ENCODE measurements at places on chromosomes 6 and 20. TPM values are rescaled to one million over a fixed set of nuclear protein-coding genes. Genes with fewer than 3 reads are reported as not detected.

NKX2-4 gene
- total RNA-seq: not detected

MAS1 gene
- total RNA-seq: not detected

GRCh38 chr6:90362318-90362717 lies 65.7 kb upstream of the BACH2 start:
- no peaks in the 10 kb centered on the region for H3K36me3 ChIP-seq
- DNase-seq: no peak
- H3K4me1 ChIP-seq: no peaks in the 10 kb centered on the region
- no peak overlapping the region for H3K4me3 ChIP-seq
- peaks cover 6% of the 10 kb centered on the region for H3K27me3 ChIP-seq
- H3K27ac ChIP-seq: no peak overlapping the region

DNA sequence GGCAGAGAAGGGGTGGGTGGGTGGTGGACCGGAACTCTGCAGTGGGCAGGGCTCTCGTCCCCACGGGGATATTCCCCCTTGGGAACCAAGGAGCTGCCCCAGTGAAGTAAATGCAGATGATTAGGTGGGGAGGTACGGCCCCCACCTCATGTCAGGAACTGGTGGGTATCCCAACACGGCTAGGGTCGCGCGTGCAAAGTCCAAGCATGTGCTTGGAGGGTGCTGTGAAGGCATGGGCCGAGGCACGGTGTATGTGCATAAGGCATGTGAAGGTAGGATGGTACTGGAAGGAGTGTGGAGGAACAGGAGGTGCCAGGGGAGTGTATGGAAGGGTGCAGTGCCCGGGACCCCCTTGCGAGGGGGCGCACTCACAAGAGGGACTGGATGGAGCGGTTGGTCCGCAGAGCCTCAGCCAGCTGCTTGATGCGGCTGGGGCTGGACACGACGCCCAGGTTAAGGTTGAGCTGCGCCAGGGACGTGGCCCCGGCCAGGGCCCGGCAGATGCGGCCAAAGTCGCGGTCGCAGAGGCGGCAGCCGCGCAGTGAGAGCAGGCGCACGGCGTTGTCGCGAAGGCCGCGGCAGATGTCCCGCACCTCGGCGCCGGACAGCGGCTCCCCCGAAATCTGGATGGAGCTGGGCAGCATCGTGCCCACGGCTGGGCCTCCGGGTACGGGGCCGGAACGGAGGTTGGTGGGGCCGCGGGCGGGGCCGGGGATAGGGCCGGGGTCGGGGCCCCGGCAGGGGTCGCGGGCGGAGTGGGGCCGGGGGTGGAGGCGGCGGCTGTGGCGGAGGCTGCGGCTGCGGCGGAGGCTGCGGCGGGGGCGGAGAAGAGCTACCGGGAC lies 783 bp downstream of the LRRC73 start:
- peaks cover 15% of the 10 kb centered on the region for H3K27me3 ChIP-seq
- H3K4me1 ChIP-seq: peaks cover 16% of the 10 kb centered on the region

- peaks cover 36% of the 10 kb centered on the region for H3K36me3 ChIP-seq
- no peaks in the 10 kb centered on the region for H3K27me3 ChIP-seq
- H3K4me1 ChIP-seq: no peaks in the 10 kb centered on the region
- H3K27ac ChIP-seq: no peak overlapping the region
- no peak for DNase-seq
- no peak overlapping the region for H3K4me3 ChIP-seq
Observed at GRCh38 chr6:157203312-157203744, 120.0 kb downstream of the TMEM242 start.

DNA sequence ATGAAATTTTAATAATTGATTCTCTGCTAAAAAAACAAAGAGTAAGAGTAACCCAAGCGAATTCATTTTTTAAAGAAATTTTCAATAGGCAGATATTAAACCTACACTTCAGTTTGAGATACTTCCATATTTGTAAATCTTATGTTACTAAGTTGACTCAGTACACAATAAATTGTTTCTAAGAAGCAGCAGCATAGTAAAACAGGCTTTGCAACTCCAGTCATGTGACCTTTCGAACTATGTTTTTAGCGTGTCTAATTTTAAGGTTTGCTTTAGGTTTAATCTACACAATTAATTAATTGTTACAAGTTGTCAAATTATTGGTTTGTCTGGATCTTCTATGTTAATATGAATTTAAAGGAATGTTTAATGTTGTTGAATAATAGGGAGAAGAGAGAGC lies 708.9 kb upstream of the CITED2 start:
- H3K27me3 ChIP-seq: peaks cover 3% of the 10 kb centered on the region
- no peaks in the 10 kb centered on the region for H3K4me1 ChIP-seq
- no peaks in the 10 kb centered on the region for H3K36me3 ChIP-seq
- H3K27ac ChIP-seq: no peak overlapping the region

DNA sequence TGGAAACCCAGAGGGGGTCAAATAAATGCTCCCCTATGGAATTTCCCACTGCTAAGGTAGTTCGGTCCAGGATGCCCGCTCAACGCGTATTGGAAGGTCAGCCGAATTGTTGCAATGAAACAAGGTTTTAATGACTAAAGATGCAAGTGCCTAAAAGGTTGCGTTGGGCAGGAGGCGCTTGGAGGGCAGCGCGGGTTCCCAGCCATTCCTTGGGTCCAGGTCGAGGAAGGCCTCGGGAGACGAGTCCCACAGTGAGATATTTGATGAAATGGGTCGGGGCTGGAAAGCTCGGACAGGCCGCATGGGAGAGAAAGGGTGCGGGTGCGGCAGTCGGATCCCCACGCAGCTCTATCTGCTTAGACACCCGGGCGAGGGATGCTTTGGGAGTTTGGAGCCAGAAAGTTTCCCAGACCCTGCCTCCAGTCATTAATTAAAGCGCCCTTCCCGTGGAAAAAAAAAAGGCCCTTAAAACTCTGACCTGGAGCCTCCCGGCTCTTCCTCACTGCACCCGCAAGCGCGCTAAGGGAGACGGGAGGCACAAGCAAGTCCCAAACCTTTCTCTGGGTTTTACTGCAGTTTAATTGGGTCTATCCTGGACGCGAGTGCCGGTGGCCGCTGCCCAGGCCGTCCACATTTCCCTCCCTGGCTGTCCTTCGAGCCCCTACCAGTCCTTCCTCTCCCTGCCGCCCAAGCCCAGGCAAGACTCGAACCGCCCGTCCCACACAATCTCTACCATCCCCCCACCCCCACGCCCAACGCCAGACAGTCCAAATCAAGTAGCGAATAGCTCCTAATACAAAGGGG lies 24.2 kb downstream of the TFAP2A start:
- H3K36me3 ChIP-seq: peaks cover 11% of the 10 kb centered on the region
- no peaks in the 10 kb centered on the region for H3K4me1 ChIP-seq
- peaks cover 81% of the 10 kb centered on the region for H3K27me3 ChIP-seq
- H3K27ac ChIP-seq: no peak overlapping the region

GRCh38 chr6:127952831-127953230 lies 52.0 kb upstream of the THEMIS start:
- H3K36me3 ChIP-seq: peaks cover 49% of the 10 kb centered on the region
- no peak overlapping the region for H3K4me3 ChIP-seq
- no peak for DNase-seq
- no peaks in the 10 kb centered on the region for H3K27me3 ChIP-seq
- H3K4me1 ChIP-seq: peaks cover 66% of the 10 kb centered on the region
- H3K27ac ChIP-seq: peak overlapping the region; percentile 84

GRCh38 chr6:88741939-88742338 lies 221.5 kb downstream of the RNGTT start:
- no peak overlapping the region for H3K27ac ChIP-seq
- H3K4me3 ChIP-seq: no peak overlapping the region
- H3K27me3 ChIP-seq: no peaks in the 10 kb centered on the region
- H3K36me3 ChIP-seq: peaks cover 20% of the 10 kb centered on the region
- no peaks in the 10 kb centered on the region for H3K4me1 ChIP-seq

GRCh38 chr20:37804584-37805566 lies 98.1 kb upstream of the VSTM2L start:
- H3K36me3 ChIP-seq: peaks cover 11% of the 10 kb centered on the region
- DNase-seq: peak; percentile 25
- peaks cover 7% of the 10 kb centered on the region for H3K4me1 ChIP-seq
- peak overlapping the region; percentile 65 for H3K27ac ChIP-seq
- no peak overlapping the region for H3K4me3 ChIP-seq

GRCh38 chr6:169627736-169628607 lies 73.9 kb downstream of the WDR27 start:
- no peaks in the 10 kb centered on the region for H3K27me3 ChIP-seq
- H3K27ac ChIP-seq: no peak overlapping the region
- H3K4me1 ChIP-seq: no peaks in the 10 kb centered on the region
- no peaks in the 10 kb centered on the region for H3K36me3 ChIP-seq
- H3K4me3 ChIP-seq: no peak overlapping the region

DNA sequence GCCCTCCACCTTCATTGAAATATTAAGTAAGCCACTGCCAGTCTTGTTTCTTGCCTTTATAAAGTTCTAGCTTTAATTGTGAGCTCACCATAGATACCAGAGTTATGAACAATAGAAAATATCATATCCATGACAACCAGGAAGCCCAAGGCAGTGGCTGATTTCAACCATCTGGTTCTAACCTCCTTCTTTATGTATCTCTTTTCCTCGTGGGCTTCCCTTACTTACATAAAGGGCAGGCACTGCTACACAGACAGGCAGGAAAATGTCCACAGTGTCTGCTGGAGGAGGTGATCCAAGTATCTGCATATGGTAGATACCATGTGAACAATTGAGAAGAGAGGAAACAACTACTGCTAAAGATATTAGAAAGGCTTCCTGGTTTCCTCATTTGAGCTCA lies 65.2 kb upstream of the PRND start:
- DNase-seq: no peak
- H3K4me3 ChIP-seq: no peak overlapping the region
- no peak overlapping the region for H3K27ac ChIP-seq
- H3K36me3 ChIP-seq: peaks cover 6% of the 10 kb centered on the region
- H3K27me3 ChIP-seq: peaks cover 32% of the 10 kb centered on the region
- peaks cover 10% of the 10 kb centered on the region for H3K4me1 ChIP-seq

- no peaks in the 10 kb centered on the region for H3K4me1 ChIP-seq
- peaks cover 16% of the 10 kb centered on the region for H3K36me3 ChIP-seq
- H3K27ac ChIP-seq: no peak overlapping the region
- H3K27me3 ChIP-seq: no peaks in the 10 kb centered on the region
- no peak overlapping the region for H3K4me3 ChIP-seq
- DNase-seq: no peak
Observed at GRCh38 chr6:100726666-100727065, 154.5 kb downstream of the ASCC3 start.

DNA sequence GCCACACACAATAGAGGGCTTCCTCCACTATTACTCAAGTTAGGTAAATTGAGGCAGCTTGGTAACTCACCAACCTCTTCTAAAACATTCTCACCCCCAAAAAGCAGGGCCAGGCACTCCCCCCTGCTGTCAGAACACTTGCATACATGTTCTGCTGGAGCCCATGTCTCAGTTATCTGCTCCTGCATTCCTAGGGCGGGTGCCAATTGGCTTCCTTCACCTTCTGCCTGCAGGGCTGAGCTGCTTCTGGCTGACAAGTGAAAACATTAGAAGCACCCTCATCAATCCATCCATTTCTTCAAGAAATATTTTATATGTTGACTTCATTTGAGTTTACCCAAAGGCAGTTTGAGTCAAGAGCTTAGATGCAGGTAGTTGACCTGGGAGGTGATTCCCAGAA lies 4.5 kb upstream of the ENTPD6 start:
- H3K36me3 ChIP-seq: no peaks in the 10 kb centered on the region
- no peak overlapping the region for H3K4me3 ChIP-seq
- H3K27ac ChIP-seq: no peak overlapping the region
- peaks cover 3% of the 10 kb centered on the region for H3K4me1 ChIP-seq
- no peak for DNase-seq

- no peak overlapping the region for H3K4me3 ChIP-seq
- peaks cover 16% of the 10 kb centered on the region for H3K36me3 ChIP-seq
- peaks cover 74% of the 10 kb centered on the region for H3K4me1 ChIP-seq
- no peak for DNase-seq
Observed at GRCh38 chr6:503610-504362, 112.2 kb downstream of the IRF4 start.

GRCh38 chr6:148943451-148943850 lies 196.6 kb downstream of the UST start:
- no peaks in the 10 kb centered on the region for H3K4me1 ChIP-seq
- H3K27me3 ChIP-seq: peaks cover 13% of the 10 kb centered on the region
- no peaks in the 10 kb centered on the region for H3K36me3 ChIP-seq

DNA sequence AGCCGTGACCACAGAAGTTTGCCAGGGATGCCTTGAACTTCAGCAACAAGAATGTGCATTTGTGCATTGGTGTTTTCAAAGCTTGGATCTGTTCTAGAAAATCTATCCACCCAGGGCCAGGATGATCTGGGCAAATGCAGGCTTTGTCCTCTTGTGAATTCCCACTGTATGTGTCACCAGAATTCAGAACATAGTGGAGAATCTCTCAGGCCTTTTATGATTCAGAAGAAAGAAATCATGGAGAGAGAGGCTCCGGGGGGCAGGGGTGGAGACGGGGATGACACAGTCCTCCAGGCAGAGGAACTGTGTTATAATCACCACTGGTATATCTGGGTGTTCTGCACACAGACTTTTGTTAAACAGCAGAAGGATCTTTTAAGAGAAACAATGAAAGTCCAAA lies 304.1 kb downstream of the CDH4 start:
- no peaks in the 10 kb centered on the region for H3K4me1 ChIP-seq
- H3K36me3 ChIP-seq: no peaks in the 10 kb centered on the region
- H3K27me3 ChIP-seq: no peaks in the 10 kb centered on the region

DNA sequence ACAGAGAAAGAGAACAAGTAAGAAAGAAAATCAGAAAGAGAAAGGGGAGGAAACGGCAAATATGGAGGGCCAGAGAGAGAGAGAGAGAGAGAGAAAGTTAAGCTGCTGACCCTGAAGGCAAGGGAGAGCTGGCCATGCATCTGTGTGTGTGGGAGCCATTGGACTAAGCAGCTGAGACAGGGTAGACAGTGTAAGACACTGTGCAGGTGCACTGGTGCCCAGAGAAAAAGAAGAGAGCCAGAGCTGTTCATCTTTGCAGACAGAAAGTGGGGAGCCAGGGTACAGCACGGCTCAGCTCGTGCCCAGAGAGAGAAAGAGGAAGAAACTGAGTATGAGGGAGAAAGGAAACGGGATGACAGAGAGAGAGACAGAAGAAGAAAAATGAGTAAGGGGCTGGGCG lies 24.2 kb upstream of the ZNF318 start:
- no peak overlapping the region for H3K27ac ChIP-seq
- H3K27me3 ChIP-seq: peaks cover 68% of the 10 kb centered on the region
- H3K36me3 ChIP-seq: no peaks in the 10 kb centered on the region

GRCh38 chr6:3601570-3601969 lies 144.7 kb upstream of the SLC22A23 start:
- no peak for DNase-seq
- H3K27ac ChIP-seq: no peak overlapping the region
- peaks cover 6% of the 10 kb centered on the region for H3K4me1 ChIP-seq
- H3K4me3 ChIP-seq: no peak overlapping the region
- H3K27me3 ChIP-seq: peaks cover 17% of the 10 kb centered on the region
- no peaks in the 10 kb centered on the region for H3K36me3 ChIP-seq

GRCh38 chr20:1182106-1182505 lies 2.7 kb downstream of the TMEM74B start:
- no peak for DNase-seq
- no peaks in the 10 kb centered on the region for H3K36me3 ChIP-seq
- H3K27me3 ChIP-seq: peaks cover 26% of the 10 kb centered on the region
- no peak overlapping the region for H3K4me3 ChIP-seq
- H3K4me1 ChIP-seq: peaks cover 11% of the 10 kb centered on the region

- H3K4me3 ChIP-seq: no peak overlapping the region
- no peaks in the 10 kb centered on the region for H3K27me3 ChIP-seq
- peaks cover 72% of the 10 kb centered on the region for H3K36me3 ChIP-seq
- no peak overlapping the region for H3K27ac ChIP-seq
- DNase-seq: no peak
Observed at GRCh38 chr6:33779290-33779689, 9.6 kb downstream of the LEMD2 start.

Data from activated CD8-positive, alpha-beta T cell treated with anti-CD3 and anti-CD28 coated beads, Interleukin-2, amount 10 ng/mL, durations not matched to agents 7 days and 5 days (primary cell).